Thoracic aorta (tissue), 2 donors: ENCODE measurements at places on chromosomes 4 and X. TPM values are rescaled to one million over a fixed set of nuclear protein-coding genes. Genes with fewer than 3 reads are reported as not detected.

The TRPC3 gene
- 0.78 TPM for total RNA-seq

DNA sequence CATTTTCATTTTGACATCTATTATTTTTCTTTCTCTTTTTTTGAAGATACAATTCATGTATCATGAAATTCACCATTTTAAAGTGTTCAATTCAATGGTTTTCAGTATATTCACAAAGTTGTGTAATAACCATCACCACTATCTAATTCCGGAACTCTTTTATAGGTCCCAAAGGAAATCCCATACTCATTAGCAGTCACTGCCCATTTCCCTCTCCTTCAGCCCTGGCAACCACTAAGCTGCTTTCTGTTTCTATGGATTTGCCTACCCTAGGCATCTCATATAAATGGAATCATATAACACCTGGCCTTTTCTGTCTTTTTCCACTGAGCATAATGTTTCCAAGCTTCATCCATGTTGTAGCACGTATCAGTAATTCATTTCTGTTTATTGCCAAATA lies 3.2 kb upstream of the FGF2 start:
- DNase-seq = no peak

The NAA15 gene
- total RNA-seq = 24.4 TPM

The APBB2 gene
- 137 TPM for total RNA-seq

DNA sequence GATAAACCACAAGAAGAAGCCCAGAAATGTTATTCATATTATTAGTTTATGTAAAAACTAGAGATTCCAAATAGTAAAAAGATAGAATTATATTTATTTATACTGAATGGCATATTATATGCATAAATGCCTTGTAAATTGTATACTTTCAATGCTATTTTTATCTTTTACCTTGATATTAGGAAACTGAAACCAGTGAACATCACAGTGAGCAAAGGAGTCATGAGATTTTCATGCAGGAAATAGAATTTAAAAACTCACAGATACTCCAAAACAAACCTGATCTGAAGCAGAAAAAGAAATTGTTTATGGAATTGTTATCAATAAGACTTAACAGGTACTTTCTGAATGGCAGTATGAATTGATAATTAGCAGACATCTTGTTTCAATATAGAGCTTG lies 207.3 kb upstream of the CENPE start:
- no peak for DNase-seq
